ENCODE measurements at places on chromosomes 12 and 14.

GRCh38 chr12:92695056-92695455 lies 7.7 kb upstream of the PLEKHG7 start:
- DNase-seq, result no peak
- H3K27ac ChIP-seq, result no peak overlapping the region
- H3K4me1 ChIP-seq, result no peaks in the 10 kb centered on the region
- no peaks in the 10 kb centered on the region for H3K36me3 ChIP-seq
- no peaks in the 10 kb centered on the region for H3K27me3 ChIP-seq

- peak; percentile 98 for DNase-seq
- H3K27ac ChIP-seq, result peak overlapping the region; percentile 90
- no peaks in the 10 kb centered on the region for H3K36me3 ChIP-seq
- peak overlapping the region; percentile 13 for H3K4me3 ChIP-seq
These were observed 162.6 kb downstream of the MYRFL start for GRCh38 chr12:69987579-69988091.

GRCh38 chr14:51521764-51522163 lies 129.9 kb upstream of the FRMD6 start:
- peak; percentile 60 for DNase-seq
- no peaks in the 10 kb centered on the region for H3K27me3 ChIP-seq

DNA sequence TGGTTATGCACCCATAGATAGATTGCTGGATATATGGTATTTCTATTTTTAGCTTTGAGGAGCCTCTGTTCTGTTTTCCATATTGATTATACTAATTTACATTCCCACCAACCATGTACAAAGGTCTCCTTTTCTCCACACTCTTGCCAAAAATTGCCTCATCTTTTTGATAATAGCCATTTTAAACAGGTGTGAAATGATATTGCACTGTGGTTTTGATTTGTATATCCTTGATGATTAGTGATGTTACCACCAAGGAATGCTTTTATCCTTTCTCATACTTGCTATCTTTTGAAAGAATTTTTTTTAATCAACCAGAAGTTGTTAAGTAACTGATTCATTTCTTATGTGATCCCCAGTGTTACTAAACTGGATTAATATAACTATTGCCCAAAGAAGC lies 60.0 kb downstream of the BBS10 start:
- H3K27ac ChIP-seq, result no peak overlapping the region
- H3K27me3 ChIP-seq, result no peaks in the 10 kb centered on the region
- H3K36me3 ChIP-seq, result no peaks in the 10 kb centered on the region
- peaks cover 11% of the 10 kb centered on the region for H3K4me1 ChIP-seq

- H3K27ac ChIP-seq, result no peak overlapping the region
- peaks cover 14% of the 10 kb centered on the region for H3K36me3 ChIP-seq
- peaks cover 18% of the 10 kb centered on the region for H3K4me1 ChIP-seq
- no peaks in the 10 kb centered on the region for H3K27me3 ChIP-seq
- DNase-seq, result no peak
These were observed 84.8 kb downstream of the FIGNL2 start for GRCh38 chr12:51763743-51764142.

DNA sequence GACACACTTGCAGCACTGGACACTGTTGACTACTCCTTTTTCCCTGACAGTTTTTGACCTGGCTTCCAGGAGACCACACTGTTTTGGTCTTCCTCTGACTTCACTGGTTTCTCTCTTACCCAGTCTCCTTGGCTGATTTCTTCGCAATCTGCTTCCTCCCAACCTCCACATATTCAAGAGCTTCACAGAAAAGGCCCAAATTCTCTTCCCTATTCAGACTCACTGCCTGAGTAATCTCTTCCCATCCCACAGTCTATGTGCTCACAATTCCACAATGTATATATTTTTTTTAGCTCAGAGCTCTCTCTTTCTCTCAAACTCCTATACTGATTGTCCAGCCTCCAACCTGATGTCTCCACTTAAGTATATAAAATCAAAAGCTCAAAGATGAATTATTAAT lies 115.4 kb downstream of the SINHCAF start:
- no peak overlapping the region for H3K4me3 ChIP-seq
- H3K27me3 ChIP-seq, result no peaks in the 10 kb centered on the region
- no peaks in the 10 kb centered on the region for H3K36me3 ChIP-seq
- H3K27ac ChIP-seq, result no peak overlapping the region
- H3K4me1 ChIP-seq, result peaks cover 33% of the 10 kb centered on the region
- no peak for DNase-seq

GRCh38 chr12:98686603-98687002 lies 41.5 kb downstream of the APAF1 start:
- H3K4me3 ChIP-seq, result no peak overlapping the region
- no peak for DNase-seq
- no peaks in the 10 kb centered on the region for H3K4me1 ChIP-seq
- no peak overlapping the region for H3K27ac ChIP-seq
- H3K27me3 ChIP-seq, result no peaks in the 10 kb centered on the region

- H3K27ac ChIP-seq, result peak overlapping the region; percentile 65
- H3K4me3 ChIP-seq, result no peak overlapping the region
- no peaks in the 10 kb centered on the region for H3K27me3 ChIP-seq
- peaks cover 23% of the 10 kb centered on the region for H3K4me1 ChIP-seq
- H3K36me3 ChIP-seq, result no peaks in the 10 kb centered on the region
- peak; percentile 97 for DNase-seq
These were observed 81.0 kb downstream of the RPS29 start for GRCh38 chr14:49505041-49505766.

GRCh38 chr12:105640761-105641160 lies 310.3 kb downstream of the C12orf75 start:
- no peak overlapping the region for H3K4me3 ChIP-seq
- peak; percentile 44 for DNase-seq
- H3K36me3 ChIP-seq, result no peaks in the 10 kb centered on the region
- H3K4me1 ChIP-seq, result no peaks in the 10 kb centered on the region

DNA sequence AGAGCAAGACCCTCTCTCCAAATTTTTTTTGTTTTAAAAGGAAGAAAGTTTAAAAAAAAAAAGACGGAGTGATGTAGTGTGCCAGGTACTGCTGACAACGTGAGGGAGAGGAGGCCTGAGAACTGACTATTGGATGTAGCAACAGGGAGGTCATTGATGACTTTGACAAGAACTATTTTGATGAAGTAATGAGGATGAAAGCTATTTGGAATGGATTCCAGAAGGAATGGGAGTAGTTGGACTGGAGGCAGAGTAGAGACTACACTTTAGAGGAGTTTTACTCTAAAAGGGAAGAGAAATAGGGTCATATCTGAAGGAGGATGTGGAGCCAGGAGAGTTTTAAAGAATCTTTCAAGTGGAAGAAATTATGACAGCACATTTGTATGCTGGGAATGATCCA lies 27.8 kb upstream of the SLC38A2 start:
- no peak for DNase-seq
- no peak overlapping the region for H3K4me3 ChIP-seq
- H3K27me3 ChIP-seq, result no peaks in the 10 kb centered on the region
- no peaks in the 10 kb centered on the region for H3K36me3 ChIP-seq
- H3K4me1 ChIP-seq, result peaks cover 28% of the 10 kb centered on the region
- no peak overlapping the region for H3K27ac ChIP-seq

DNA sequence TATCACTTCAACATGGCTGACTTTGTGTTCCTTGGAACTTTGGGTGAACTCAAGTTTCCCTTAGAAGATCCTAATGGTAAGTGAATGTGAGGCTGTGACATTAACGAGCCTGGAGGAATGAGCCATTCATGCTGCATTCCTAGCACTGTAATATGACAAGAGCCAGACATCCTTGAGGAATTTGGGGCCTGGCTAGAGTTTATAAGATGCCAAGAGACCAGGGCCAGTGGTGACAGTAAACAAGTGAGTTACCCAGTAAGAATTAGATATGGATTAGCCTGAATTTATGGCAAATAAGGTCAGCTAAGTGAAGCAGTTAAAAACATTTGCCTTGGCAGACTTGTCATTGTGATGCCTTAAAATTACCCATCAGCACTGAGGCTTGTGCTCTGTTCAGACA lies 232.4 kb downstream of the AKAP6 start:
- peaks cover 30% of the 10 kb centered on the region for H3K4me1 ChIP-seq
- H3K36me3 ChIP-seq, result no peaks in the 10 kb centered on the region
- no peaks in the 10 kb centered on the region for H3K27me3 ChIP-seq
- peak; percentile 85 for DNase-seq

- H3K27ac ChIP-seq, result no peak overlapping the region
- DNase-seq, result no peak
- H3K27me3 ChIP-seq, result no peaks in the 10 kb centered on the region
- H3K4me1 ChIP-seq, result no peaks in the 10 kb centered on the region
- no peaks in the 10 kb centered on the region for H3K36me3 ChIP-seq
- H3K4me3 ChIP-seq, result no peak overlapping the region
These were observed 54.1 kb downstream of the FBRSL1 start for GRCh38 chr12:132544080-132544397.

DNA sequence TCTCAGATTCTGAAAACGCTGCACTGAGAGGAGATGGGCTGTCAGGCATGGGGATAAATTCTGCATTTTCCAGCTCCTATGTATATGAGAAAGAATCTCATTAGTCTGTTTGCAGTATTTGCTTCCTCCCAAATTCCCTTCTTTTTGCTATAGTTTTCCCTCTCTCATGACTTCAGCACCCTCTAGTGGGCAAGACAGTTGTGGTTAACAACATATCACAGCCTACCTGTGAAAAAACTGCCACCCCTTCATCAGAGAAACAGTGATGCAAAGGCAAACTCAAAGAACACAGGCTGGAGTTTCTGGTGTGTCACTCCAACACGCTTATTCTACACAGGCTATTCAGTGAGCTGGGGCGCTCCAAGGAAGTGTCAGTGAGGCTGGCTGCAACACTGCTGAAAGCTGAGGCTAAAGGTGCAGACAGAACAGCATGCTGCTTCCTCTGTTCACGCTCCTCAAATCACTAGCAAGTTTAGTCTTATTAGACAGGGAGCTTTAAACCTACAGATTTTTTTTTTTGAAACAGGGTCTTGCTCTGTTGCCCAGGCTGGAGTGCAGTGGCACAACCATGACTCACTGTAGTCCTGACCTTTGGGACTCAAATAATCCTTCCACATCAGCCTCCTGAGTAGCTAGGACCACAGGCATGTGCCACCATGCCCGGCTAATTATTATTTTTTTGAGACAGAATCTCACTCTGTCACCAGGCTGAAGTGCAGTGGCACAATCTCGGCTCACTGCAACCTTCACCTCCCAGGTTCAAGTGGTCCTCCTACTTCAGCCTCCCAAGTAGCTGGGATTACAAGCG lies 19.3 kb downstream of the ZC2HC1C start:
- no peaks in the 10 kb centered on the region for H3K4me1 ChIP-seq
- H3K4me3 ChIP-seq, result no peak overlapping the region
- H3K27ac ChIP-seq, result no peak overlapping the region
- peaks cover 23% of the 10 kb centered on the region for H3K36me3 ChIP-seq

- H3K36me3 ChIP-seq, result no peaks in the 10 kb centered on the region
- no peak overlapping the region for H3K4me3 ChIP-seq
These were observed 5.5 kb upstream of the SERPINA11 start for GRCh38 chr14:94458096-94458495.

- no peak overlapping the region for H3K27ac ChIP-seq
- H3K4me3 ChIP-seq, result no peak overlapping the region
- no peaks in the 10 kb centered on the region for H3K27me3 ChIP-seq
- no peaks in the 10 kb centered on the region for H3K4me1 ChIP-seq
- no peak for DNase-seq
These were observed 36.0 kb downstream of the BTG1 start for GRCh38 chr12:92109613-92110012.

DNA sequence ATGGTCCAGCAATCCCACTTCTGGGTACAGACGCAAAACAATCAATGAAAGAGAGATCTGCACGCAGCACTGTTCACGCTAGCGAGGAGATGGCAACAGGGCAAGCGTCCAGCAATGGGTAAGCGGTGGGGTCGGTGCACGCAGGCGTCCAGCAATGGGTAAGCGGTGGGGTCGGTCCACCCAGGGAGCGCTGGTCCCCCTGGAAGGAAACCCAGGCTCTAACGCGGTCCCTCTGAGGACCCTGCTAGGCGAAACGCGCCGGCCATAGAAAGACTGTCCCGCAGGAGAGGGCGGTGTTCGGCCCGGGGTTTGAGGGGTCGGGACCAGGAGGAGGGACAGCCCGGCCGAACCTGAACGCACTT lies 618 bp upstream of the PGAM5 start:
- no peaks in the 10 kb centered on the region for H3K27me3 ChIP-seq
- peak overlapping the region; percentile 56 for H3K27ac ChIP-seq
- H3K4me3 ChIP-seq, result peak overlapping the region; percentile 94
- 0 out of 2 replicates have a peak, but pooled peaks cover 12% of the 10 kb centered on the region for H3K4me1 ChIP-seq

- no peak for DNase-seq
- H3K4me3 ChIP-seq, result no peak overlapping the region
- H3K4me1 ChIP-seq, result no peaks in the 10 kb centered on the region
- no peak overlapping the region for H3K27ac ChIP-seq
- 0 out of 2 replicates have a peak, but pooled peaks cover 4% of the 10 kb centered on the region for H3K36me3 ChIP-seq
- H3K27me3 ChIP-seq, result no peaks in the 10 kb centered on the region
These were observed 106.4 kb downstream of the PCNX1 start for GRCh38 chr14:71013551-71014192.

- peaks cover 33% of the 10 kb centered on the region for H3K4me1 ChIP-seq
- H3K4me3 ChIP-seq, result no peak overlapping the region
- no peak for DNase-seq
- no peaks in the 10 kb centered on the region for H3K27me3 ChIP-seq
These were observed 83.0 kb downstream of the HEATR5A start for GRCh38 chr14:31337331-31337730.

DNA sequence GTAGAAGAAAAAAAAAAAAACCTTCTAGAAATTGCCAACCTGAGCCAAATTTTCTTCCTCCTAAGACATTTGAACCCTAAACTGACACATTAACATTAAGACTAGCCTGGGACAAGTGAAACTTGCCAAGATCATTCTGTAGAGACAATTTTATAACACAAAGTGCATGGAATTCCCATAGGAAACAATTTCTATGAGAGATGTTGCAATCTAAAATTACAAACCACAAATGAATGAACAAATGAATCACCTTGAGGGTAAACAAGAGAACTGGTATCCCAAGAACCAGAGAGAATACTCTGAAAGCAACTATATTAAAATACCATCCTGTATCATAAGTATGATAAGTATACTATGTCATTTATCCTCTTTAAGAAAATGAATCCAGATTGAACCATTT lies 165.3 kb downstream of the DICER1 start:
- no peak overlapping the region for H3K4me3 ChIP-seq
- H3K4me1 ChIP-seq, result peaks cover 7% of the 10 kb centered on the region
- H3K27ac ChIP-seq, result no peak overlapping the region
- H3K27me3 ChIP-seq, result peaks cover 14% of the 10 kb centered on the region
- DNase-seq, result peak; percentile 63

DNA sequence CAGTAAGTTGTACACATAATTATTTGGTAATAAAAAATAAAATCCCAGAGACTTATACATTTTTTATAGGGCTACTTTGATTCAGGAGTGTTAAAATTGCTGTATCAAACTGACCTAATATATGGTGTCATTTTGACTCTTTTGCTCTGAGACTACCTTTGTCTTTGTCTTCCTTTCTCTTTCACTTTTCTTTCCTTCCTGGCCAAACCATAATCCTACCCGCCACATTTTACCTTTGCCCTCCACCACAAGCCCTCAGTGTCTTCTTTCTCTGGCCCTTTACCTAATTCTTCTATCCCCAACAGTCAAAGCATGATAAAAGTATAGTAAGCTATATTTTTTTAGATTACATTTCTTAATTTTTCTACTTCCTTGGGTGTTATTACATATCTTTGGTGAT lies 62.0 kb downstream of the CAND1 start:
- no peak overlapping the region for H3K27ac ChIP-seq
- no peaks in the 10 kb centered on the region for H3K27me3 ChIP-seq

GRCh38 chr12:44403185-44403584 lies 472.9 kb downstream of the NELL2 start:
- peaks cover 39% of the 10 kb centered on the region for H3K27me3 ChIP-seq
- H3K36me3 ChIP-seq, result no peaks in the 10 kb centered on the region
- H3K4me3 ChIP-seq, result no peak overlapping the region
- no peak overlapping the region for H3K27ac ChIP-seq
- no peak for DNase-seq

All from PC-3 (cell line).